ENCODE measurements at places on chromosomes 6 and 20. TPM values are rescaled to one million over a fixed set of nuclear protein-coding genes. Genes with fewer than 3 reads are reported as not detected.
A peak's percentile ranks its signal among the peaks of the same experiment; 100 is the strongest.

Gene ZNF311
- 0.88 TPM for total RNA-seq

Gene AIF1
- total RNA-seq = 0.36 TPM

DNA sequence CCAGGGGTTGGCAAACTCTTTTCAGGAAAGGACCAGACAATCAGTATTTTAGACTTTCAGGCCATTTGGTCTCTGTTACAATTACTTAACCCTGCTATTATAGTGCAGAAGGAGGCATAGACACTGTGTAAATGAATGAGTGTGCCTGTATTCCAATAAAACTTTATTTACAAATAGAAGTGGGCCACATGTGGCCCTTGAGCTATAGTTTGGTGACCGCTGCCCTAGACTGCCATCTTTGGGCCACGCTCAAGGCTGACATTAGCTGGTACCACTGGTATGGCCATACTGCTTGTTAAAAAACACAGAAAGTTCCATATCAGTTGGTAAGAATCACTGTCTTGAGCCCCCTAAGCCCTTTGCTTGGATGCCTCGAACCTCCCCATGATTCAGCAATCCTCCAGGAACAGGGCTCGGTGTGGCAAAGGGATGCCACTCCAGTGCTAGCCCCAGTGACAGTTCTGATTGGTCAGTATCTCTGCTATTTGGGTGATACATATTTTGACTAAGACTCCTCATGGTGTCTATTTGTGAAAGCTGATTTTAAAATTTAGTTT lies 23.3 kb upstream of the SNRNP48 start:
- peak overlapping the region; percentile 81 for H3K27ac ChIP-seq
- H3K27me3 ChIP-seq = no peaks in the 10 kb centered on the region

DNA sequence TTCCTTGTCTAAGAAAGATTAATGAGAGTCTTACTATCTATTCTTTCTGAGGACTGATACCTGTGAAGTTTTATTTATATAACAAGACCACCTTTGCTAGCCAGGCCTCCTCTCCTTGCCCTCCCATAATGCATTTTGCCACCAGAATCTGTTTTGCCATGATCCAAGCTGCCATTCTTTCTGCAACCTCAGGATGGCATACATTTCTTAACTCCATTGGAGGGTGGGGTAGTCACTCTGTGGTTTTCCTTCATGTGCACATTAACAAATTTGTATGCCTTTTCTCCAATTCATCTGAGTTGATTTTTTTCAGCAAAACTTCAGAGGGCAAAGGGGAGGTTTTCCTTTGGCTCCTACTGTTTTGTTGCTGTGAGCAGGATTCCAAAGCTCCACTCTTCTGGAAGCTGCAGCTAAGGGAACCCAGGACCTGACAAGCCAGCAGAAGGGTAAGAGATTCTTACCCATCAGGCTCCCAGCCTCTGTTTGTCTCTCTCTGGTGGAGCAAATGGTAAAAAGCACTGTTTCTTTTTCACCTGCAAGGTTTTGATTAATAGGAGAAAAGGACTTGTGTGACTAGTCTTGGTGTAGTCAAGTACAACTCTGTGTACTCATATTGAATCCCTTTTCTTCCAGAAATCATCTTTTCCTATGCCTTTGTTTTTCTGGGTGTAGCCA lies 26.2 kb upstream of the ENPP4 start:
- H3K4me1 ChIP-seq = no peaks in the 10 kb centered on the region
- H3K4me3 ChIP-seq = no peak overlapping the region
- no peak overlapping the region for H3K27ac ChIP-seq
- no peaks in the 10 kb centered on the region for H3K36me3 ChIP-seq

GRCh38 chr20:9359561-9360308 lies 154.7 kb upstream of the LAMP5 start:
- H3K4me1 ChIP-seq = peaks cover 7% of the 10 kb centered on the region
- no peaks in the 10 kb centered on the region for H3K27me3 ChIP-seq
- H3K36me3 ChIP-seq = peaks cover 14% of the 10 kb centered on the region
- peak; percentile 74 for DNase-seq
- H3K27ac ChIP-seq = no peak overlapping the region
- H3K4me3 ChIP-seq = peak overlapping the region; percentile 34

- DNase-seq = no peak
- no peaks in the 10 kb centered on the region for H3K27me3 ChIP-seq
- H3K4me3 ChIP-seq = no peak overlapping the region
- H3K36me3 ChIP-seq = no peaks in the 10 kb centered on the region
- no peaks in the 10 kb centered on the region for H3K4me1 ChIP-seq
- no peak overlapping the region for H3K27ac ChIP-seq
Measured at GRCh38 chr20:14407336-14407735, 69.9 kb upstream of the FLRT3 start.

DNA sequence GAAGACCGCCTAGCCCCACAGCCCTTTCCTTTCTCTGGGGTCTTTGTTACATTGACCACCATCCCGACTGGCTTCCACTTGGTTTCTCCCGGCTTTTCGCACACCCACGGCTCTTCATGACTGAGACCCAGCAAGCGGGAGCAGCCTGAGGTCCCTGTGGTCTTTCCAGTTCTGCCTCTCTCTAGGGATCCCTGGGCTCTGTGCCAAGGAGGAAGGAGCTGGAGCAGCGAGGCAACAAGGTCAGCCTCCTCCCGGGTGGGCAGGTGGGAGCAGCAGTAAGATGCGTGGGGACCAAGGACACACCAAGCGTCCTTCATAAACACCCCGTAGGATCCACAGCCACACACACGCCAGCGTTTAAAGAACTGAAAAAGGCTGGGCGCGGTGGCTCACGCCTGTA lies 29.6 kb upstream of the MRGBP start:
- H3K4me1 ChIP-seq = no peaks in the 10 kb centered on the region
- peaks cover 10% of the 10 kb centered on the region for H3K27me3 ChIP-seq
- H3K36me3 ChIP-seq = no peaks in the 10 kb centered on the region
- no peak overlapping the region for H3K4me3 ChIP-seq

DNA sequence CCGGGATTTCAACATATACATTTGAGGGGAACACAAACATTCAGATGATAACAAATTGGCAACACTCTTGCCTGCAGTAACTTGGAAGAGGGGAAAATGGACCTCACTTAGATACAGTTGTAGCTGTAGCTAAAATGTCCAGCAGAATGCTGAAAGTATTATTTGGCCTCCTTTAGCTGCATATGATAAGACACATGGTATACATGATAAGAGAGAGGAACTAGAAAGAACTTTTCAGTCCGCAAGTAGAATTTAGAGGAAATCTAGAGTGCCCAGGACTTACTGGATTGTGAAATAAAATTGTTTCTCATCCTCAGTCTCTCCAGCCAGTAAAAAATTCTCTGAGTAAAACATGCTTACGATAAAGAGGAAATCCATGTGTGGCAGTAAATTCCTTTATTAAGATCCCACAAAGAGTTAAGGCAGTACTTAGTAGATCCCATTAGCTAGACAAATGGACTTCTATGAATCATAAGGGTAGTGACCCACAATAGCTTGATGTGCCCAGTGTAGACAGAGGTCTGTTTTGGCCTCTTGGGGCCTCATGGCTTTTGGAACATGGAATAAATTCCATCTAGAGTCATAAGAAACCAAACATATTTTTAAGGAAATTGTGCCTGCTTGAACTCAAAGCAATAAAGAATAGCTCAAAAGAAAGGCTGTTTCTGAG lies 87.9 kb upstream of the RBM24 start:
- DNase-seq = no peak
- no peaks in the 10 kb centered on the region for H3K36me3 ChIP-seq
- no peak overlapping the region for H3K27ac ChIP-seq
- H3K27me3 ChIP-seq = peaks cover 18% of the 10 kb centered on the region
- H3K4me3 ChIP-seq = no peak overlapping the region
- H3K4me1 ChIP-seq = no peaks in the 10 kb centered on the region

DNA sequence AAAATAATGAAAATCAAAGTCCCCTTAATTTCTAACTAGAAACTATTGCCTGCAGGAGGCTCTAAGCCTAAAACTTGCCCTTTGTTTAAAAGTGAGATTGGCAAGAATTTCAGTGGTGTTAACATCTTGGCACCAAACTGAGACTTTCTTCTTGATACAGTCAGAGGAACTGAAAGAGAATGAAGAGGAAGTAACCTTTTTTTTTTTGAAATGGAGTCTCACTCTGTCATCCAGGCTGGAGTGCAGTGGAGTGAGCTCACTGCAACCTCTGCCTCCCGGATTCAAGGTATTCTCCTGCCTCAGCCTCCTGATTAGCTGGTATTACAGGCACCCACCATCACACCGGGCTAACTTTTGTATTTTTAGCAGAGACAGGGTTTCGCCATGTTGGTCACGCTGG lies 3.6 kb downstream of the DOP1A start:
- no peak overlapping the region for H3K4me3 ChIP-seq
- no peak for DNase-seq
- peaks cover 10% of the 10 kb centered on the region for H3K4me1 ChIP-seq
